ENCODE measurements at places on chromosomes 5 and 9. TPM values are rescaled to one million over a fixed set of nuclear protein-coding genes. Genes with fewer than 3 reads are reported as not detected.

The TMEM215 gene
- not detected for total RNA-seq

The SLCO6A1 gene
- not detected for total RNA-seq

The FBP1 gene
- total RNA-seq = not detected

The CDK9 gene
- total RNA-seq = 79.1 TPM

The PRSS3 gene
- total RNA-seq = not detected

The OR13F1 gene
- not detected for total RNA-seq

GRCh38 chr5:110383231-110383630 is 343.2 kb downstream of the TMEM232 start:
- H3K27me3 ChIP-seq = no peaks in the 10 kb centered on the region
- no peak for DNase-seq
- H3K36me3 ChIP-seq = no peaks in the 10 kb centered on the region

DNA sequence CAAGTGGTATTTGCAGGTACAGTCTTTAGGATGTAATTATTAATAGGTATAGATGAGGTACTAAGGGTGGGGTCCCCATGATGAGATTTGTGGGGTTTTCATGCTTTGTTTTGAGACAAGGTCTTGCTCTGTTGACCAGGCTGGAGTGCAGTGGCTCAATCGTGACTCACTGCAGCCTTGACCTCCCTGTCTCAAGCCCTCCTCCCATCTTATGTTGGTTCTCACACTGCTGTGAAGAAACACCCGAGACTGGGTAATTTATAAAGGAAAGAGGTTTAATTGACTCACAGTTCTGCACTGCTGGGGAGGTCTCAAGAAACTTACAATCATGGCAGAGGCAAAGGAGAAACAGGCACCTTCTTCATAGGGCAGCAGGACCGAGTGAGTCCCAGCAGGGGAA is 217.5 kb downstream of the CDK5RAP2 start:
- H3K4me1 ChIP-seq = no peaks in the 10 kb centered on the region
- H3K27me3 ChIP-seq = peaks cover 4% of the 10 kb centered on the region
- H3K36me3 ChIP-seq = no peaks in the 10 kb centered on the region
- no peak overlapping the region for H3K4me3 ChIP-seq
- DNase-seq = no peak

- DNase-seq = no peak
- no peaks in the 10 kb centered on the region for H3K36me3 ChIP-seq
- no peak overlapping the region for H3K4me3 ChIP-seq
Observed at GRCh38 chr5:171625646-171626045, 160.0 kb upstream of the SMIM23 start.

DNA sequence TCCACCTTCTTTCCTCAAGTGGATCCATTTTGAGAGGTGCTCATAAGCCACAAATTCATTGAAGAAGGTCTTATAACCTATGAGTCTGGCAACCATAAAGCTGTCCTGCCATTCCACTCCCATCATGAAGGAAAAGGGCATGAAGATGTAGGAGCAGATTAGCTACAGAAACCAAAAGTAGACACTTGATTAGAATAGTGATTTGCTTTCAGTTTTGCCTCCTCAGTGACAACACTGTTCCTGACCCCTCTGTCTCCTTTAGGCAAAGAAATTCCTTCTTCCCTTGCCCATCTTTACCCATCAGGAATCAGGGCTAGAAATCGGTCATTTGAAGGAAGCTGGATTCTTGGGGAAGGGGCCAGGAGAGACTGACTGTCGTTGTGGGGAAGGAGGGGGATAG is 55.2 kb downstream of the SLC28A3 start:
- peak overlapping the region; percentile 67 for H3K4me3 ChIP-seq
- peaks cover 5% of the 10 kb centered on the region for H3K36me3 ChIP-seq
- H3K27me3 ChIP-seq = no peaks in the 10 kb centered on the region
- peaks cover 23% of the 10 kb centered on the region for H3K4me1 ChIP-seq
- peak overlapping the region; percentile 86 for H3K27ac ChIP-seq
- DNase-seq = peak; percentile 67
